ENCODE measurements at places on chromosomes 16 and 17.

GRCh38 chr17:50660887-50661345 is 26.2 kb downstream of the ABCC3 start:
- DNase-seq, result no peak

DNA sequence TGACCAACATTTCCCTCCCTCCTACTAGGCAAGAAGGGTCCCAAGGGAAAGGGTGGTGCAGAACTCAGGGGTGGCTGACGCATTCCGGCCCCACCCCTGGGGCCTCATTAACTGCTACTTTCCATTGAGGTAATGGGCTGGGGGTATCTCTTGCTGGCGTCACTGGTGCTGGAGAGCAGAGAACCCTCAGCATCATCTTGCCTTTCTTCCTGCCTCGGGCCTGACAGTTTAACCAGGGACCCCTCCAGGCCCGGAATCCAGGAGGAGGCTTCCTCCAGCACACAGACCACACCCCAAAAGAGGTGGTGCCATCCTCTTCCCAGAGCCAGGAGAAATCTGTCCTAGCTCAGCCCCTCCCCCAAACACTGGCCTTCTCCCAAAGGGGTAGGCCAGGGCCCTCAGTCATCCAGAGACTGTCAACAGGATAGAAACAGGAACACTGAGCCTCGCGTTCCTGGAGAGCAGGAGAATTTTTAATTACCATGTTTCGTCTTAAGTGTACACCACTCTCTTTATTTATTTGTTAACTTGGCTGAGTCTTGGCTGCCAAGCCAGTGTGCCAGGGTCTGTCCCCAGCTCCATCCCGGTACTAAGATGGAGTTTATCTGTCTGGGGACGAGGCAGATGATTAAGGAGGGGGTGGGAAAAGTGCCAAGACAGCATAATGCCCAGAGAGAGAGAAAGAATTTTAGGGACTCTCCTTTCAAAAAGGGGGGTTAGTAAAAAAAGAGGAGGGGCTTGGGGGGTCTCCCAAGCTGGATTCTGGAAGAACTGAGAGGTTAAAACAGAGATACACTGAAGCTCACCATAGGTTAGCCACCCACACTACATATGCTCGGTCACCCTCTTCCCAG is 5.1 kb downstream of the ETV4 start:
- no peak for DNase-seq

DNA sequence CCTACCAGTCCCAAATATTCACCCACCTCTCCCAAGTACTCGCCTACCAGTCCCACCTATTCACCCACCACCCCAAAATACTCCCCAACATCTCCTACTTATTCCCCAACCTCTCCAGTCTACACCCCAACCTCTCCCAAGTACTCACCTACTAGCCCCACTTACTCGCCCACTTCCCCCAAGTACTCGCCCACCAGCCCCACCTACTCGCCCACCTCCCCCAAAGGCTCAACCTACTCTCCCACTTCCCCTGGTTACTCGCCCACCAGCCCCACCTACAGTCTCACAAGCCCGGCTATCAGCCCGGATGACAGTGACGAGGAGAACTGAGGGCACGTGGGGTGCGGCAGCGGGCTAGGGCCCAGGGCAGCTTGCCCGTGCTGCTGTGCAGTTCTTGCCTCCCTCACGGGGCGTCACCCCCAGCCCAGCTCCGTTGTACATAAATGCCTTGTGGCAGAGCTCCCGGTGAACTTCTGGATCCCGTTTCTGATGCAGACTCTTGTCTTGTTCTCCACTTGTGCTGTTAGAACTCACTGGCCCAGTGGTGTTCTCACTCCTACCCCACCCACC is 29.8 kb downstream of the POLR2A start:
- DNase-seq, result no peak

DNA sequence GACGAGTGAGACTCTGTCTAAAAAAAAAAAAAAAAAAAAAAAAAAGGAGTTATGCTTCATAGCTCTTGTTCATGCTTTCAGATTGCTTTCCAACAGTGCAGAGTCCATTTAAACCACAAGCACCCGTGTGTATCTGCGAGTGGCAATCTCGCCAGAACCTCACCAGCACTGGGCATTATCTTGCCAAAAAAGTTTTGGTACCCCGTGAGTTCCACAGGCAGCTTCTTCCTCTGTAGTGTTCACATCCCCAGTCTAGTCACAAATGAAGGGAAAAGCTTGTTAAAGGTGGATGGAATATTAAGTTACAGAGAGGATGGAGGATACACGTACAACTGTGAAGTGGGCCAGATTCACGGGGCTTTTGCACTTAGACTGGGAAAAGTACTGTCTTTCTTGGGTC is 33.5 kb downstream of the WSB1 start:
- no peak for DNase-seq

DNA sequence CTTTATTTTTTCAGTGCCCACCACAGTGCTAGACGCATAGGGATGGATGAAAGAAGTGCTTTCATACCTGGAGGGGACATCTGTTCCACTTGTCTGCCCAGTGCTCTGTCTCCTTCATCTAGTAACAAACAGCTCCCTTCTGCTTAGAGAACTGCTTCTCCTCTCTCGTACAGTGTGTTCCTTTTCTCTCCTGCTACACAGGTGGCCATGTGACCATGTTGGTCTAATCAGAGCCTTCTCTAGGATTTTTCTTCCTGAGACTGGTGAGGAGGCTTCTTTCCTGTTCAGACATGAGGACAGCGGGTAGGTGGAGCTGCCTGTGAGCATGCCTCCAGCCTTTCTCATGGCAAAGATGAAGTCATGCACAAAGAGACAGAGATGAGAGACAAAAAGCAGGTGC is 182.7 kb downstream of the TMEM132E start:
- no peak for DNase-seq

- no peak for DNase-seq
These were observed at the start of gene C16orf78 for GRCh38 chr16:49373504-49373903. Gene C16orf78 (plus strand): TSS chr16:49373804. CDS start chr16:49373940, 136 bp downstream.

GRCh38 chr17:82167028-82167427 is 45.6 kb downstream of the CCDC57 start:
- DNase-seq, result no peak

All from activated naive CD4-positive, alpha-beta T cell treated with anti-CD3 and anti-CD28 coated beads, Interleukin-2, amount 50 U/mL, for 16 hours (primary cell).